Sigmoid colon (tissue), 7 donors: ENCODE measurements at places on chromosomes 3 and 15. TPM values are rescaled to one million over a fixed set of nuclear protein-coding genes. Genes with fewer than 3 reads are reported as not detected.

Gene SLC15A2
- total RNA-seq, result 1.4 TPM

Gene AGTR1
- 38.4 TPM for total RNA-seq

Gene CD200
- total RNA-seq, result 13.0 TPM

Gene SPESP1
- 2.7 TPM for total RNA-seq

Gene OR5K2
- total RNA-seq, result not detected

GRCh38 chr15:78893538-78893937, 20.8 kb downstream of the MORF4L1 start:
- H3K4me1 ChIP-seq, result no peaks in the 10 kb centered on the region
- H3K36me3 ChIP-seq, result peaks cover 24% of the 10 kb centered on the region
- H3K27ac ChIP-seq, result no peak overlapping the region
- H3K4me3 ChIP-seq, result no peak overlapping the region

DNA sequence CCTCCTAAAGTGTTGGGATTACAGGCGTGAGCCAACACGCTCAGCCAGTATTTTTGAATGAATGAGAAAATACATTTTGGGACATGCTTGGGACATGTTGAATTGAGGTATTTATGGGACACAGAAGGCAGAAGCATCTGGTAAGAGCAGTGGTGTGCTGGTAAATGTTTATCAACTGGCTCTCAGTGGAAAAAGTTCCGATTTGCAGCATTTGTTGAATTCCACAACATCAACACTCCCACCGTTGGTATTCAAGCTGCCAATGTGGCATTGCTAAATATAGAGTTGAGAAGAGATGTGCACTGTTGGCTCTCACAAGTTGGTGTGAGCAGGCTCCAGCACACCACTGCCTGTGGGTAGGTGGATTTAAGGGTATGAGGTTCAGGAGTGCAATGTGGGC, 35.8 kb upstream of the LRRFIP2 start:
- H3K27me3 ChIP-seq, result no peaks in the 10 kb centered on the region
- no peak for DNase-seq
- H3K27ac ChIP-seq, result no peak overlapping the region
- H3K4me3 ChIP-seq, result no peak overlapping the region

- H3K4me3 ChIP-seq, result no peak overlapping the region
- DNase-seq, result no peak
- H3K27ac ChIP-seq, result no peak overlapping the region
- H3K27me3 ChIP-seq, result no peaks in the 10 kb centered on the region
- no peaks in the 10 kb centered on the region for H3K4me1 ChIP-seq
Observed at GRCh38 chr15:29698030-29698701, 124.1 kb downstream of the TJP1 start.

- H3K27ac ChIP-seq, result no peak overlapping the region
- H3K4me1 ChIP-seq, result no peaks in the 10 kb centered on the region
- no peak overlapping the region for H3K4me3 ChIP-seq
Observed at GRCh38 chr15:57436166-57436565, 59.9 kb downstream of the CGNL1 start.

DNA sequence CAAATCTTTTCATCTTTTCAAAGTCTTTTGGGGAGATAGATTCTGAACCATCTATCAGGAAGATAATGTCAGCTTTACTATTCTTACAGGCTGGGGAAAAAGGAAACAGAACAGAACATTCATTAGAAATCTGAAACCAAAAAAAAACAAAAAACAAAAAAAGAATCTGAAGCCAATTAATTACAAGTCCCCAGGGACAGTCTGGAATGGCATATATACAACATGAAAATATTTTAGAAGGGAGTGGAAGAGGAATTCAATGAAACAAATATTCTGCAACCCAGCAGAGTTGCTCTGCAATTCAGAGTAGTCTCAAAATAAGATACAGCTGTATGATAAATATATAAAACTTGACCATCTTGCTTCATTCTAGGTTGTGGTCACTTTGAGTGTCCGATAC, 41.7 kb upstream of the CAPN7 start:
- H3K36me3 ChIP-seq, result no peaks in the 10 kb centered on the region
- no peak overlapping the region for H3K4me3 ChIP-seq
- H3K27ac ChIP-seq, result no peak overlapping the region
- no peak for DNase-seq

GRCh38 chr3:139309880-139310279, 33.9 kb upstream of the MRPS22 start:
- no peak overlapping the region for H3K27ac ChIP-seq
- no peak overlapping the region for H3K4me3 ChIP-seq
- DNase-seq, result no peak
- H3K27me3 ChIP-seq, result no peaks in the 10 kb centered on the region
- H3K36me3 ChIP-seq, result no peaks in the 10 kb centered on the region

DNA sequence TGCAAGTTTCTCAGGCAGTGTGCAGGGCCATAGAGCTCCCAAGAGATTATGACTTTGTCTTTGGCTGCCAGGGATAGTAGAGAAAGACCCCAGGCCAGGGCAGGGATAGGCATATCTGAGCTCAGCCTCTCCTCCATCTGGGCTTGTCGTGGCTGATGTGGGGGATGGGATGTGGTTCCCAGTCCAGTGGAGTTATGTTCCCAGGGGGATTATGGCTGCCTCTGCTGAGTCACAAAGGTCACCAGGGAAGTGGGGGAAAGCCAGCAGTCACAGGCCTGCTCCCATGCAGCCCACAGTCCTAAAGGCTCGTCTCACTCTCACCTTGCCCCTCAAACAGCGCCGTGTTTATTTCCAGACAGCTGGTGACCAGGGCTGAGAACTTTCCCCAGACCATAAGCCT, 354.9 kb downstream of the SI start:
- no peak overlapping the region for H3K4me3 ChIP-seq
- DNase-seq, result no peak
- H3K4me1 ChIP-seq, result no peaks in the 10 kb centered on the region
- H3K27ac ChIP-seq, result no peak overlapping the region
- H3K27me3 ChIP-seq, result no peaks in the 10 kb centered on the region

GRCh38 chr3:18739099-18739433, 313.9 kb upstream of the SATB1 start:
- no peaks in the 10 kb centered on the region for H3K36me3 ChIP-seq
- DNase-seq, result no peak
- H3K4me1 ChIP-seq, result no peaks in the 10 kb centered on the region
- H3K4me3 ChIP-seq, result no peak overlapping the region
- H3K27ac ChIP-seq, result no peak overlapping the region
- no peaks in the 10 kb centered on the region for H3K27me3 ChIP-seq

DNA sequence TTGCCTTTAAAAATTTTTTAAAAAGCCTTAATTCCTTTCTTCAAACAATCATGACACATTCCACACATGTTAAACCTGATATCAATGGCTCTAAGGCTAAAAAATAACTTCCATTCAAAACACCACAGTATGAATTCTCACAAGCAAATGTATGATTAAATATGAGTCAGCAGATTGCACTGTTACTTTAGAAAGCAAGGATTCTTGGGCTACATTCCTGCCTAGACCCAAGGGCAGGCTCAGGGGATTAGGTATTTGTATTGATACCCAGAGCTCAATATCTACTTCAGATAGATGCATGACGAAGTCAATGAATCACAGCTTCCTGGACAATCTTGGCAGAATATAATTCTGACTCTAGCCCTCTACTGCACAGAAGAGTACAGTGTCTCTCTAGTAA, 65.7 kb downstream of the RARB start:
- no peak overlapping the region for H3K27ac ChIP-seq
- DNase-seq, result no peak
- H3K4me3 ChIP-seq, result no peak overlapping the region
- H3K4me1 ChIP-seq, result peaks cover 28% of the 10 kb centered on the region

GRCh38 chr3:13877911-13878280, 2.0 kb downstream of the WNT7A start:
- peak overlapping the region; percentile 14 for H3K4me3 ChIP-seq
- peaks cover 75% of the 10 kb centered on the region for H3K27me3 ChIP-seq
- no peaks in the 10 kb centered on the region for H3K36me3 ChIP-seq
- peaks cover 31% of the 10 kb centered on the region for H3K4me1 ChIP-seq
- no peak for DNase-seq
- H3K27ac ChIP-seq, result no peak overlapping the region

GRCh38 chr3:30443756-30444673, 162.4 kb upstream of the TGFBR2 start:
- no peaks in the 10 kb centered on the region for H3K36me3 ChIP-seq
- peak overlapping the region; percentile 5 for H3K27ac ChIP-seq

DNA sequence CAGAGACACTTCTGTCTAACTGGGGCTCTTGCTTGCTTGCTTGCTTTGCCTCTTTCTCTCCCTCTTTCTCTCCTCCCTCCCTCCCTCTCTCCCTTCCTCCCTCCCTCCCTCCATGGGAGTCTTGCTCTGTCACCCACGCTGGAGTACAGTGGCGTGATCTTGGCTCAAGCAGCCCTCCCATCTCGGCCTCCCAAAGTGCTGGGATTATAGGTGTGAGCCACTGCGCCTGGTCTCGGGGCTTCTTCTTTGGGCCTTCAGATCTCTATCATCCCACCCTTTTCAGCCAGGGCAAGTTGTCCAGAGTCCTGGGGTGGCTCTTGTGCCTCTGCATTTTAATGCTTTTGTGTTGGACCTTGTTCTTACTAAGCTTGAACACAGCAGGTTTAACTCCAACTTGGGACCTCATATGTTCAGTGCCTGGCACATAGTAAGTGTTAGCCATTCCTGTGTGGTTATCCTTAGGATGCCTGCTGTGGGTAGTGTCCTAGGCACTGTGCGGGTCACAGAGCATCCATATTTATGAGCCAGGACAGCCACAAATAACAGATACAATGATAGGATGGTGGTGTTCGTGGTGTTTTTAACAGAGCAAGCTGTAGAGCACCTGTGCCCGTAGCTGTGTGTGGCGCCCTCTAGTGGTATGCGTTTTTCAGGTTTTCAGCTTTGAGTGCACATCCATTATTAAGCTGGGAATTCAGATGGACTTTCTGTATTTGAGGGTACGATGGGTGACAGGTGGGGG, 75.1 kb downstream of the CCK start:
- no peak overlapping the region for H3K27ac ChIP-seq
- peaks cover 22% of the 10 kb centered on the region for H3K4me1 ChIP-seq
- peaks cover 7% of the 10 kb centered on the region for H3K36me3 ChIP-seq
- no peak overlapping the region for H3K4me3 ChIP-seq

DNA sequence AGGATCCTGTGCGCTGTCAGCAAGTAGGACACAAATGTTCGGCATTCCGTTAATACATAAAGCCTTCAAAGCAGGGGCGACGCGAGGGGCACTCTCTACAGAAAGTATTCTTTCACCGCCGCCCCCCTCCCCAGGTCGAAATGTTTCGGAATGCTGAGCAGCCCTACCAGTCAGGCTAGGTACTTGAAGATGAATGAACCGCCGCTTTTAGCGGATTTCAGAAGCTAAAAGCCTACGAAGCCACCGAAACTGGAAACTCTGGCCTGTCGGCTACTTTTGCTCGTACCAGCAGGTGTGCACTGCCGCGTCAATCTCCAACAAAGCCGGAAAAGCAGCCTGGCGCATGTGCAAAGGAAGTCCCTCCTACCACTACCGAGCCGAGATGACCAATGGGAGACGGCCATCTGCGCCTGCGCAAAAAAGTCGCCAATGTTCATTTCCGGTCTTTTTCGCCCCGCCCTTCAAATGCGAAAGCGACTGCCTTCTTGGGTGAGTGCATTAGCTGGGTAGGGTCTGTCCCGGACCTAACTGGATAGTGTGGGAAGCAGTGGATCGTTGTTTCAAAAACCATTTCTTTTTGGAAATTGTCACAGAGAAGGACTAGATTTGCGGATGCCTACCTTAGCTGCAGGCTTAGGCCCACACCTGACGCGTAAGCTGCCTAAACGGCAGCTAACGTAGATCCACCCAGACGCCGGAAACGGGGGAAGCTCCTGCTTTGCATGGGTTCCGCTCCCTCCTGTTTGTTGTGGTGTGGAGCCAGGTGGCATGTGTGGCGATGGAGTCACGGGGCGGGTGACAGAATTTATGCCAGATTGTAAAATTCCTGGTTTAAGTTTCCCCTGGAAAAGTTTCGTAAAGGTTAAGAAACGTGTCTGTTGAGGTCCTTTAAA, at the start of gene WDR5B:
Gene WDR5B (minus strand): TSS at position 301 of the 893 bp plus-strand sequence. CDS start 534 bp downstream, outside the sequence.
- peak within 1 kb of the TSS; percentile 88 for H3K27ac ChIP-seq
- H3K4me3 ChIP-seq, result peak within 1 kb of the TSS; percentile 54
- DNase-seq, result peak; percentile 99
- H3K27me3 ChIP-seq, result no peaks in the 10 kb centered on the region
- H3K4me1 ChIP-seq, result peaks cover 29% of the 10 kb centered on the region

DNA sequence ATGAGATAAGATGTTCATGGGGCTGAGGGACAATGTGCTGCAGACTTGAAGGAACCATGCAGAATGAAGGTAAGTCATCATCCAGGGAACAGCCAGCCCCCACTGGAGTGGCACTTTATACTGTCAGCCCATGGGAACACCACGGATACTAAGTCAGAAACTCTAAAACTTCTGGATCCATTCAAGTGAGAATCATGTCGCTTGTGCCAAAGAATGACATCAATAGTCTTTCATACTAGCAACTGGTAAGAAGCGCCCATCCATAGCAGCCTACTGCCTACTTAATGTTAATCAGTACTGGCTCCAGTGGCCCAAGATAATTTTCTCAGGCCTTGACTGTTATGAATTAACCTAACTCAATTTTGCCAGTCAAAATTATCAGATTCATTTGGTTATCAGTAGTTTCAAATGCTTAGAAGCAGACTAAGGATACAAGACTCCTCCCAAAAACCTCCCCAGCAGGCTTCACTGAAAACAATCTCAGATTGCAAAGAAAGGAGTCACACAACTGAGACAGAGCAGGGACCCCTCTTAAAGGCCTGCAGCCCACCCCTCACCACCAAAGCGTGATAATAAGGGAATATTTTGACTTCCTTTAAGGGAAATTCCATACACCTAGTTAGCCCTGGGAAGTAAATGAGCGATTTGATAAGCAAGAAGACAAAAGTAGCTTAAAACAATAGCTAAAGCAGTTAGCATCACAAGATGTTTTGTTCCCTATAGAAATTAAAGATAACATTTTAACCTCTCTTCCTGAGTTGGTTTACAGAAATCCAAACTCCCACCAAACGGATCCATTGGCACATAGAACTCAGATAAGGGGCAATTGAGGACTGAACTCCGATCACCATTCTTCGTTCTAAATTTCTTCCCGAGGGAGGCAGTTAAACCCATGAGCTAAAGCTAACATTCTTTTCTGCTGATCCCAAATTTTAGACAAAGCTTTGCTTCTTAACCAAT, 98.8 kb downstream of the TGFBR2 start:
- H3K4me1 ChIP-seq, result no peaks in the 10 kb centered on the region
- no peak overlapping the region for H3K4me3 ChIP-seq
- H3K27ac ChIP-seq, result no peak overlapping the region
- no peak for DNase-seq
- H3K27me3 ChIP-seq, result no peaks in the 10 kb centered on the region
- no peaks in the 10 kb centered on the region for H3K36me3 ChIP-seq

GRCh38 chr3:121362035-121362734, 183.6 kb downstream of the POLQ start:
- no peak overlapping the region for H3K4me3 ChIP-seq
- H3K27ac ChIP-seq, result no peak overlapping the region
- no peaks in the 10 kb centered on the region for H3K36me3 ChIP-seq
- no peaks in the 10 kb centered on the region for H3K27me3 ChIP-seq
- no peak for DNase-seq
- H3K4me1 ChIP-seq, result no peaks in the 10 kb centered on the region

DNA sequence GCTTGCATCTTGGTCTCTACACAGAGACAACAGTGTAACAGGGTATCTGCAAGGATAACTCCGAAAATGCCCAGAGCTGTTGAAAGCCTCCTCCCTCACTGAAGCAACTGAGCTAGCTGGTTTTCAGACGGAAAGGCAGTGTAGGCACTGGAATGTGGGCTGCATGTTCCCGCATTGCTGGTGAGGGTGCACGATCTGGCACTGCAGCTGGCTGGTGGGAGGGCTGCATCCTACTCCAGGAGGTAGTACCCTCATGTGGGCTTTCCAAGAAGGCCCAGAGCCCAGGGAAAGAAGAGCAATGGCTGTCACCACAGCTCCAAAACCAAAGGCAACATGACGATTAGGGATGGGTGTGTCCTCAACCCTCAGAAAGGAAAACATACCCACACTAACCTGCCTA, 28.7 kb upstream of the RPS17 start:
- no peak overlapping the region for H3K27ac ChIP-seq
- H3K4me1 ChIP-seq, result no peaks in the 10 kb centered on the region
- DNase-seq, result no peak
- no peaks in the 10 kb centered on the region for H3K27me3 ChIP-seq
- H3K36me3 ChIP-seq, result no peaks in the 10 kb centered on the region
